NCI-H2107 (cell line): ENCODE measurements at places on chromosomes 11 and 22.

- no peak for DNase-seq
Observed at GRCh38 chr11:47566149-47566698, 825 bp downstream of the PTPMT1 start.

- DNase-seq = no peak
Observed at GRCh38 chr11:119627286-119627685, 101.7 kb downstream of the NECTIN1 start.

DNA sequence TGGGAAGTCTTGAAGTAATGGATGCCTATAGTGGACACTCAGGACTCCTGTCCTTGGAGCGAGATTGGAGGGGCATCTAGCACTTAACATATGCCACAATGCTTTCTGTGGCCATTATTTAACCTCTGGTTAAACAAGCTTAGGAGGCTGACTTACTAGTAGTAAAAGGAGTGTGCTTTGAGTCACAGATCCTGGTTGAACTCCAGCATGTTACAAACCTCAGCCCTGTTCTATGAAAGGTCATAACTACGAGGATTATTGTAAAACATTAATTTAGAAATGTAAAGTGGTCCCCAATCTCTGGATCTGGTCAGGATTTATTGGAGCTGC, 1.1 kb upstream of the LBHD1 start:
- no peak for DNase-seq

DNA sequence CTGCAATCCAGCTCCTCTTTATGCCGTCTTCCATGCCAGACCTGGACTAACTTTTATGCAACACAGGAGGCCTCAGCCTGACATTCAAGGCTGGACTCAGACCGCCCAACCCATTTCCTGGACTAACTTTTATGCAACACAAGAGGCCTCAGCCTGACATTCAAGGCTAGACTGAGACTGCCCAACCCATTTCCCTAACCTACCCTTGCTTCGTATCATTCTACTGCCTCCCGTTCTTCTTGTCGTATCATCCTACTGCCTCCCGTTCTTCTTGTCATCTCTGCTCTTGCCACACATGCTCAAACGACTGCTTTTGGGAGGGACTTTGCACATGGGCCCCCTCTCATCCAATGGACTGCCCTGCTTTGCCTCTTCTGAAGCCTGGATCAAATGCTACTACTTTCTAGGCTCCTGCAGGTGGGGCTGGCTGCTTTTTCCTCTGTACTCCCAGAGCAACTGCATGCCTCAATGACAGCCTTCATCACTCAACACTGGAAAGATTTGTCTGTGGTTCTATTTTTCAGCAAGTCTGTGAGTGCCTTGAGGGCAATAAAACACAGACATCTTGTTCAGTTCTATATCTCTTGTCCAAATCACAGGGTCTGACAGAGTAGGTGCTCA, 7.8 kb downstream of the TBC1D10A start:
- DNase-seq = no peak

- DNase-seq = no peak
Observed at GRCh38 chr11:803770-804598, 1.0 kb downstream of the PIDD1 start.

DNA sequence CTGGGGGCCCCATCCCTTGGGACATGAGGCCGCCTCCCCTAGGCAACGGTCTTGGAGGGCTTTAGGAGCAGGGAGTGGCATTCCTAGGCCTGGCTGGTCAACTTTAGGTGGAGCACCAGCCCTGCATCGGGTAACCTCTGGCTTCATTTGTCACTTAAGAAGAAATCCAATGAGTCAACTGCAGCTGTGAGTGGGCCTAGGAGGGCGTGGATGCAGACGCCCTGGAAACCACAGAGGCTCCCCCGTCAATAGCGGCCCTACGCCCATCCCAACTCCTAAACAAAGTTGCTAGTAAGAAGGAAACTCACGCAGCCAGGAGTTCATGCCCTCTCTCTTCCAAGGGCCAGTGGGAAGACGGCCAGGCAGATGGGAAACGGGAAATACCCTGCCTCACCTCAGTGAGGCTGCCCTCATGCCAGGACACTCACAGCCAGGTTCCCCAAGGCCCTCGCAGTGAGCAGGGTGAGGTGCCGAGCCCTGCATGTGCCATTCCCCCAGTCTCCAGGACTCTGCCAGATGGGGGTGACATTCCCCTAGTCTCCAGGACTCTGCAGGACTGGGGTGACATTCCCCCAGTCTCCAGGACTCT, 20.8 kb downstream of the BID start:
- DNase-seq = no peak

DNA sequence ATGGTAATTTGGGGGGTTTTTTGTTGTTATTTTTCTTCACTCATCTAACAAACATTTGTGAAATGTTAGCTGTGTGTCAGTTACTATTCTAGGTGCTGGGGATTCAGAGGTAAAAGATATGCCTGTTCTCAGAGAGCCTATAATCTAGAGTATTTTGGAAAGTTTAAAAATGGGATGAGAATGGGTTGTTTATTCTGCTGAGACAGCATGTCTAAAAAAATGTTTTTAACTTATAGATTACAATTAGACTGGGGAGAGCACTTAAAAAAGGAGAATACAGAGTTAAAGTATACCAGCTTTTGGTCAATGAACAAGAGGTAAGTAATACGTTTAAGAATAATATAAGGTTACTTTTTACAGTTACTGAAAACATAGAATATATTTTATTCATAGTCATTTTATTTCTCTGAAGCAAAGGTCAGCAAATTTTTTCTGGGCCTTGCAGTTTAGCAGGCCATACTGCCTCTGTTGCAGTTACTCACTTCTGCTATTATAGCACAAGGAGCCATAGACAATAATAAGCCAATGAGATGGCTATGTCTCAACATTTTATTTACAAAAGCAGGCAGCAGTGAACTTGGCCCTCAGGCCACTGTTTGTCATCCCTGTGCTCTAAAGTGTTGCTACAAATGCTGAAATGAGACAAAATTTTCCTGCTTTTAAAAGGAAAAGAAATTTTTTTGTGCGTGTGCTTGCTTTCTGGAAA, 60.0 kb downstream of the DKK3 start:
- no peak for DNase-seq

GRCh38 chr11:2868506-2869133, 17.0 kb downstream of the CDKN1C start:
- no peak for DNase-seq

DNA sequence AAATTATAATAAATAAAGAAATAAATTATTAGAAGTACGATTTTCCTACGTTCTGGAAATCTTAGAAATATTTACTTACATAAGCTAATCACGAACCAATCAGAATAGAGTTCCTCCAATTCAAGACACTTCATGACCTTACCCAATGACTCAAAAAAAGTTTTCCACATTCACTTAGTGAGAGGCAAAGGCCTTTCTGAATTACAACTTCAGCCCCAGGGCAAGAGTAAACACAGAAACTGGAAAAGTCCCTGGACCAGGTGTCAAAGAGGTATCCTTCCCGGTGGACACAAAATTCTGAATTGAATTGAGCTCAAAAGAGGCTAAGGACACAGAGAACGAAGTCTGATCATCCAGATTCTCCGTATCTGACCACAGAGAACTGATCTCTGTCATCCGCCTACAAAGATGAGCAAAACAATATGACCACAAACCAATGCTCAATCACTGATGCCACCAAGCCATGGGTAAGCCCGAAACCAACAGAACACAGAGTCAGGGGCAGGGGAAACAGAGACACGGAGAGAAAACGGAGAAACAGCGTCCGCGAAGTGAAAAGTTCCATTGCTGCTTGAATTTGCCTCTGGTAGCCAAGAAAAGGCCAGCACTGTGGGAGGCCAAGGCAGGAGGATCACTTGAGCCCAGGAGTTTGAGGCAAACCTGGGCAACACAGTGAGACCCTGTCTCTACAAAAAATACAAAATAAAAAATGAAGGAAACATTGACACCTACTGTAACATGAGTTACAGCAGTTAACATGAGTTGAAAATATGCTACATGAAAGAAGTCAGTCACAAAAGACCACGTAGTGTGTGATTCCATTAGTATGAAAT, 6.8 kb downstream of the BID start:
- DNase-seq = no peak

DNA sequence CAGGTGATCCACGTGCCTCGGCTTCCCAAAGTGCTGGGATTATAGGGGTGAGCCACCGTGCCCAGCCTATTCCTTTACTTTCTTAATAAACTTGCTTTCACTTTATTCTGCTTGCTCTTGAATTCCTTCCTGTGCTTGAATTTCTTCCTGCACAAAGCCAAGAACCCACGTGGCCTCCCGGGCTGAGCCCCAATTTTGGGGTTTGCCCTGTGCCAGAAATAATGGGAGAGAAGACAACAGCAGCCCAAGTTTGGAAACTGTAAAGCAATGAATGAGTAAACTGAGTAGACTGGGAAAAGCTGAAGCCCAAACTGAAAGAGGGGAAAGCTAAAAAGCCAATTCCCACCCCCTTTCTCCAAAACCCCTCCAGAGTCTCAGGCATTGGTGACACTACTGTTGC, 136.4 kb downstream of the NECTIN1 start:
- DNase-seq = no peak

DNA sequence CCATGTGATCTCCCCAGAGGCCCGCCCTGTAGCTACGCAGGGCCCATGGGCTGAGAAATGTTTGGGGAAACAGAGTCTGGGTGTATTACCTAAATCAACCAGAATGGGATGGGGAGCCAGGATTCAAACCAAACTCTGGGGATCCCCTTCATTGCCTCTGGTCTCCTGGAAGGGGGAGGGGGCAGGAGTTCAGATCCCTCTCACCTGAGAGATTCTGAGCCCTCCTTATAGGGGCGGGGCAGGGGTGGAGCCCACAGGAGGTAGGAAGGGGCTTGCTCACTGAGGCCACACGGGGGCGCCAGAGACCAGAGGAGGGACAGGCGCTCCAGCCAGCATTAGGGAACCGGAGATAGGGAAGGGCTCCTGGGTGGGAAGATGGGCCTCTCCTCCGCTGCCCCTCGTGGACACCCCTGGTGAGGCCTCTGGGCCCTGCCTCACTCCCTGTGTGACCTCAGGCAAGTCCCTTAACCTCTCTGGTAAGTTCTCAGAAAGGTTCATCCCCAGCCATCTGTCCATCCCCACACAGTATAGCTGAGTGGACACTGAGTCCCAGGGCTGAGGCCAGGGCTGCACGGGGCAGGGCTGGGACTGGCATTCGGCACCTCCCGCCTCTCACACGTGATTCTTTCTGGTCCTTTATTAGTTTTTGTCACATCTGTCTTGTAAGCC, 2.7 kb upstream of the CDC42BPG start:
- DNase-seq = peak; percentile 80

DNA sequence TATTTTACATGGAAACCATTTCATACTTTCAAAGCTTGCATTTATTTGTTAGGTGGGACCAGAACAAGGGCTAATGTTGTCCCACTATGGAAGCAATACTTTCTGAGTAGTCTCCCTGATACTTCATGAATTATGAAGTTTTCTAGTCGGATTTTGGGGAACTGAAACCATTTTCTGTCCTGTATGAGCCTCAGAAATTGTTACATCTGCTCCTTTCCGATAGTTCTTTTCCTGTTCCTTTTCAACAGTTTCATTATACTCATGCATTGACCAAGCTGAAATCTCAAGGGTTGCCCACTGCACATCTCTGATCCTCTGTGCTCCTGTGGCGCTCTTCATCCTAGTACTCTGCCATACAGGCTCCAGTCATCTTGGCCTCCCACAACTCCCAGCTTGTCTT, 31.5 kb upstream of the GLYATL1 start:
- no peak for DNase-seq

DNA sequence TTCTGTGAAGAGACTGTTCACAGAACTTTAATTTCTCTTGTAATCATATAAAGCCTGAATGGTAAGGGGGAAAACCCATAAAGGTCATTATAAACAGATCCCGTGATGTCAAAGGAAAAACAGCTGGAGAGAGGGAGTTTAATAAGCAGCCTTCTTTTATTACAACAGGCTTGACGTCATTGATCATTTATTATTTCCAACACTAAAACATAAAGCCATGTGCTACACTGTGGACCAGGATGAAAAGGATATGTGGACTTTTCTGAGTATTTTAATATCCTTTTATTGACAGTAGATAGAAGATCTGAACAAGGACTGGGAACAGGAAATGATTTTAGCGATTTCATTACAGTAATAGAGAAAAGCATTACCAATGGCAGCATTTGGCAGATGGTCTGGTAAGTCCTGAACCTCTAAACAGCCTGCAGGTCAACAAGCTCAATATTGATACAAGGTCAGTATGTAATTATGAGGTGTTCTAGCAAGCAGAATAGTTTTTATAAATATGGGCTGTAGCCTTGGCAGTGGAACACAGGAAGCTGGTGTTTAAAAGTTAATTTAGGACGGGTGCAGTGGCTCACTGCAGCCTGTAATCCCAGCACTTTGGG, 25.1 kb upstream of the TPH1 start:
- no peak for DNase-seq

DNA sequence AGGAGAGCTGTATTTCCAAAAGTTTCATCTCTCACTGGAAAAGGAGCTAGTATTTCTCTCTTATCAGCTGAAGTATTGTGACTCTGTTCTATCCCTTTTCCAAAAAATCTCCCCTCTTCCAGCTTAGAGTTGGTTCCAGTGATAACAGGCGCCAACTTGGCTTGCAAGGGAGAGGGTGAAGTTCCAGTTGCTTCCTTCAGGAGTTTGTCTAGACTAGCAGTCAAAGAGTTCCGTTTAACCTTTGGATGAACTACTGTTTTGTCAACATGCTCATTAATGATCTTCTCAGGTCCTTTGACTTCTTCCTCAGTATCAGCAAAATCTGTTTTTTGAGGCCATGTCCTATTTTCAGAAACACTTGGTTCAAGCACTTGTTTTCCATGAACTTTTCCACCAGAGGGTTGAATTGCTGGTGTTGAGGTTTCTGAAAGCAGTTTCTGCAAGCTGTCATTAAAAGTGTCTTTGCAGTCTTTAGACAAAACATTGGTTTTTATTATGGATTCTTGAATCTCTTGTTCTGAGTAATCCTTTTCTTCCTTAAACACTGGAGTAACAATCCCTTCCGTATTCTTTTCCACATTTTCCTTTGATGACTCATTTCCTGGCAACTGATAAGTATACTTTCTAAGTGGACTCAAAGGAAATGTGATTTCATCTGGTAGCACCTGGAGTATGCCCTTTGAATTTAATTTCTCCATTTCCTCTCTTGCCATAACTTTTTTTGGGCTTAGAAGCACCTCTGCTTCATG, 39.7 kb upstream of the CCDC89 start:
- no peak for DNase-seq

DNA sequence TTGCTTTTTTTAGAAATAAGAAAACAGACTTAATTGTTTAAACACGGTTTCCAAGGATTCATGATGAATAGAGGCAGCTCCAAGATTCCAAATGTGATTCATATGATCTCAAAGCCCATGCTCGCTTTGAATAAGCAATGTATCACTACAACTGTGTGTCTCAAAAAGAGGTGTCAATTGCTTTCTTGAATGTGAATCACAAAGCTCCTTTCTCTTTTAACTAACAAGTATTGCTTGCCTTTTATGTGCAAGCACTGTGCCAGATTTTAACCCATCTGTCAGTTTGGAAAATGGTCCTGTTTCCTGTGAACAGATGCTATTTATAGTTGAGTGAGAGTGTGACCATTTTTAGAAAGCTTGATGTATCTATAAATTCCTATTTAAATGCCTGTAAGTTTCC, 6.5 kb downstream of the OOSP1 start:
- no peak for DNase-seq

- DNase-seq = no peak
Observed at GRCh38 chr11:75472081-75472732, 39.2 kb upstream of the KLHL35 start.

- no peak for DNase-seq
Observed at GRCh38 chr11:119701591-119702549, 27.1 kb downstream of the NECTIN1 start.

GRCh38 chr11:86193297-86194095, 51.1 kb upstream of the EED start:
- peak; percentile 54 for DNase-seq

- DNase-seq = no peak
Observed at GRCh38 chr11:116888024-116888423, 50.6 kb upstream of the APOA1 start.
